ENCODE measurements at places on chromosomes 7 and 10. TPM values are rescaled to one million over a fixed set of nuclear protein-coding genes. Genes with fewer than 3 reads are reported as not detected.

- DNase-seq: no peak
Observed at GRCh38 chr10:100881556-100882213, 31.1 kb upstream of the SLF2 start.

- no peak for DNase-seq
Observed at GRCh38 chr7:135362871-135363270, 129.2 kb downstream of the STRA8 start.

GRCh38 chr7:16202303-16202702 lies 219.0 kb downstream of the CRPPA start:
- no peak for DNase-seq

GRCh38 chr7:106866298-106867281 lies 1.5 kb downstream of the PIK3CG start:
- no peak for DNase-seq

DNA sequence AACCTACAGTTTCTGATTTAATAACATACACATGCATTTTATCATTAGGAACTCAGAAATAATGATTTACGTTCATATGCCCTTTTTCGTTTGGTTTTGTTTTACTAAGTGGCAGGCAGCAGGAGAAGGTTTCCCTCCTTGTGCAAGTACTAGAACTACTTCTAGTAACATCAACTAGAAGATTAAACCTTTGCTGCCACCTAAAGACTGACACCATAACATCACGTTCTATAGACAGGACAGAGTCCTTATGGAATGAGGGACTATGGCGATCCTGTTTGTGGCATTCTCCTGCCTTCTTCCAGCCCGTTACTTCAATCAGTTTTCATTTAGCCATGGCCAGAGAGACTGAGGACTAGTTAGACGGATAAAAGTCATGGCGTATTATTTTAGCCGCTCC lies 53.2 kb downstream of the GAD2 start:
- no peak for DNase-seq

- no peak for DNase-seq
Observed at GRCh38 chr7:129383542-129384132, 50.6 kb upstream of the STRIP2 start.

DNA sequence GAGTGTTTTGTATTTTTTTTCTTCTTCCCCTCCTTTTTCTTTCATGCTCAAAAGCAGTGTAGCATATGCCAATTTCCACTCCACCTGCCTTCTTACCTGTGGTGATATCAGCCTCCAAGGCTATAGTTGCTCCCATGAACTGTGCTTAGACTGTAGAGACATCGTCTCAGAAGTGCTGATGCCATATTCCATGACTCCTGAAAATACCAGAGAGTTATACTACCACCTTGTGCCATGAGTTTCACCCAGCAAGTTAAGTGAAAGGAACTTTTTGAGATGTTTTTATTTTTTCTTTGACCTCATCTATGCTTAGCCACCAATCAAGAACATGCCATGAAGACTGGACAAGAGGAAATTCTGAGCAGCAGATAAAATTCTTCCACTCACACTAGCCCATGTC lies 142.8 kb upstream of the SEMA3E start:
- no peak for DNase-seq

- no peak for DNase-seq
Observed at GRCh38 chr7:66296557-66296956, 91.4 kb downstream of the TPST1 start.

The SPDYE8 gene
- total RNA-seq: not detected

The ADRB1 gene
- total RNA-seq: 0.11 TPM

The DGKI gene
- not detected for total RNA-seq

The MYO3A gene
- total RNA-seq: not detected

The ARMH3 gene
- 17.7 TPM for total RNA-seq

The C10orf143 gene
- 5.8 TPM for total RNA-seq
